ENCODE measurements at places on chromosomes 7 and 10.

DNA sequence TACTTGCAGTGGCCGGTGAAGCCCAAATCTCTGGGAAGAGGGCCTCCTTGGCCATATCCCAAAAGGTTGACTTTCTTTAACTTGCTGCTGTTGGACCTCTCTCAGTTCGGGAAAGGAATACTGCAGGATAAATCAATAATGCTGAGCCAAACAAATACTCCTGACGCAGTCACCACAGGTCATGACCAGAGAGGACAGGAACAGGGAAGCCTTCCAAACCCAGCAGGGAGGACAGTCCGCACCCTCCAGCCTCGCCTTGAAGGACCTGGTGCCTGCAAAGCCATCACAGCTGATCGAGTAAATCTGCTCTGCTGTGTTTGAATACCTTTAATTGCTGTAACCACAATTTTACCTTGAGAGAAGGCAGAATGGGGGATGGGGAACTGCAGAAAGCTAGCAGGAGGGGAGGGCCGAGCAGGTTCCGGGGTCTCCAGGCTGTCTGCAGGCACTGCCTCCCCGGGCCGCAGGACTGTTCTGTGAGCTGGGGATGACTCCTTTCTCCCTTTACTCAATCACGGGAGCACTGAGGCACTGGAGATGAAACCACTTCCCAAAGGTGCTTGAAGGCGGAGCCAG, 20.8 kb upstream of the INSIG1 start:
- no peak for DNase-seq

- DNase-seq: no peak
These were observed 8.5 kb upstream of the BAG3 start for GRCh38 chr10:119642556-119643111.

GRCh38 chr7:64874562-64875250, 28.4 kb upstream of the ZNF273 start:
- no peak for DNase-seq

DNA sequence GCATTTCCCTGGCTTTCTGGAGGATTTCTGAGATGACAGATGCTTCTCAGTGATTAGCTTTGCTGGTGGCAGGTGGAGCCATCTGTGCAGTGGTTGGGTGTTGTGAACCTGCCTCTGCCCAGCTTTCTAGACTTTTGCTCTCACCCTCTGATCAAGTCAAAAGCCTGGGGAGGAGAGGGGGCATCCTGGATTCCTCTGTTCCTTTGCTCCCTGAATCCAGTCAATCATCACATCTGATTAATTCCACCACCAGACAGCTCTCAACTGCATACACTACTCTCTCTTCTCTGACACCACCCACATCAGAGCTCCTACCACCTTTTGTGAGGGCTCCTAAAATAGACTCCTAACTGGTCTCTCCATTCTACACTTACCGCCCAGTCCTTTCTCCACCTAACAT, 283.5 kb downstream of the WDR11 start:
- DNase-seq: no peak

GRCh38 chr10:55351431-55351830, 550.4 kb upstream of the PCDH15 start:
- no peak for DNase-seq

GRCh38 chr10:78277314-78278057, 243.8 kb downstream of the RPS24 start:
- no peak for DNase-seq

DNA sequence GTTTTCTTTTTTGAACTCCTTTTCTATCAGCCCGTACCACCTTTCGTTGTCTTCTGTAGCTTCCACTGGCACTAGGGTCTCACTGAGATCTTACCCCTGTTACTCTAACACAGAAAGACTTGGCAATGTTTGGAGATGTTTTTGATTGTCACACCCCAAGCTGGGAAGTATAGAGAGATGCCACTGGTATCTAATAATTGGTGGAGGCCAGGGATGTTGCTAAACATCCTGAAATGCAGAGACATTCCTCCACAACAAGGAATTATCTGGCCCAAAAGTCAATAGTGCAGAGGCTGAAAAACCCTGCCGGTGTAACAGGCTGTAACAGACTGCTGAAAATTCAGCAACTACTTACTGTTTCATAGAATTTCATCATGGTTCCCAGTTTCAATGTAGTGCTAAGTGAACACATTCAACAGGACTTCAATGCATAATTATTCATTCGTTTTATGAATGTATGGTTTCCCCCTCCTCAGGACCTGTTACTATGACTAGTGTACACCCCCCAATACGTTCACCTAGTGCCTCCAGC, 115.9 kb downstream of the TRIM24 start:
- no peak for DNase-seq

GRCh38 chr10:78935697-78936407, 132.9 kb upstream of the ZMIZ1 start:
- no peak for DNase-seq

DNA sequence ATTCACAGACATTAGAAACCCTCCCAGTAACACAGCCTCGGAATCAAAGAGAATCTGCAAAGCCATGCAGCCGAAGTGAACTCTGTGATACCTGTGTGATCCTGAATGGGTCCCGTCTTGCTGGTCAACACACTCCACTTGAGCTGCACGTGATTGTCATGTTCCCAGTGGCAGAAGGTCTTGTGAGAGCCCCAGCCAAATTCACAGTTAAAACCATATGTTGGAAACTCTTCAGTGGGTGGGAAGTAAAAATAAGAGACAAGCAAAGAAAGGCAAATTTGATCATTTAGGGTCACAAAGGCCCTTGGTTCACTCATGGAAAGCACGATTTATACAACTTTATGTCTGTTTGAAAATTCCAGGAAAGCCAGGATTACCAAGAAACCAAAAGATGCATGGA, 142.3 kb downstream of the NRP1 start:
- no peak for DNase-seq

- DNase-seq: no peak
These were observed 668.5 kb upstream of the AUTS2 start for GRCh38 chr7:68929781-68930261.

GRCh38 chr10:71525721-71526120, 129.0 kb downstream of the CDH23 start:
- DNase-seq: no peak

DNA sequence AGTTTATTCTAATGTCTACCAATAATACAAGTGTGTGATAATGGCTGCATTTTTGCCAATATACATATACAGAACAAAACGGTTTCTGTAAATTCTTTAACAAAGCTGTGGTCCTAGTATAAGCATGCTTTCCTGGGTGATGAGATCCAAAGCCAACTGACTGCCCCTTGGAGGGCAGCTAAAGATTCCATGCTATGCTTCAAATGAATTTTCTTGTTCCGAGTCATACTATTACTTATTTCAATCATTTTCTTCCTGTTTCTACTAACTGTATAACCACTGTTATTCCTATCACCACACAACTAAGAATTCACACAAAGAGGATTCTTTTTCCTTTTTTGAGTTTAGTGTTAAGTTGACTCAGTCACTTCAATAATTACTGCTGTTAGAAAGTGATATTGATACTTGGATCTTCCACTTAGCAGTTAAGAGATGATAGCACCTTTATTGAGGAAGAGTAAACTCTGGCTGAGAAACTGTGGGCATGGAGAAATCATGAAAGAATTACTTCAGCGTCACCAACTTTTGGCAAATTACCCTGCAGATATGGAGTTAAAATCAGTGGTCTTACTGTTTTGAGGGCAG, 197.5 kb downstream of the ARL4A start:
- DNase-seq: no peak

GRCh38 chr7:44261240-44261639, 60.5 kb downstream of the YKT6 start:
- DNase-seq: no peak

DNA sequence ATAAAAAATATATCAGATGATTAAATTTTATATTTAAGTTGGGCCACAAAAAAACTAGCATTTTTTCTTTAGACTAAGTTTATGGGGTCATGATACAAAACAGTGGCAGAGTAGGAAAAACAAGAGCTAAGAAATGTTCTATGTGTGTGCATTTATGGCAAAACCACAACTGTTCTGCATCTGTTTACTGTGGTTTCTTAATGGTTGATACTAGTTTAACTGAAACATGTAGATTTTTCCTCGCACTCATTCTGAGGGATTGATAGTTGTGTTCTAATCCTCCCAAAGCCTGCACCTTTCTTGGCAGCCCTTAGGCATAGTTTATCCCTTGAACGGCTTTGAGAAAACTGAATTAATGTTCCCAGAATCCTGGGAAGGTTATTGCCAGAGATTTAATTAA, 66.6 kb upstream of the PHYHIPL start:
- DNase-seq: no peak

DNA sequence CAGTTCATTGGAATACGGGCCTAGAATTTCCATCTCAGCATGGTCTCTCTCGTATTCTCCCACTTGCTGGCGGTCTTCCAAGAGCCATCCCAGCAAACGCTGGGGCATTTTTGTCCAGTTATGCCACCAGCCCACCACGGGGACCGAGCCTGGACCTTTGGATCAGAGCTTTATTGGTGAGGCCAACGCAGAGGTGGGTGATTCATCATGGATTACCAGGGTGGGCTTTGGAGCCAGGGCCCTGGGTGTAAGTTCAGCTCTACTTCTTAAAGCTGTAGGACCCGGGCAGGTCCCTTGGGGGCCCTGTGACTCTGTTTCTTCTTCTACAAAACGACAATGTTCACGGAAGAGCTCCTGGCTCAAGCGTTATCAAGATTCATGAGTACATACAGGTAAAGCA, 22.7 kb upstream of the PITRM1 start:
- DNase-seq: no peak

DNA sequence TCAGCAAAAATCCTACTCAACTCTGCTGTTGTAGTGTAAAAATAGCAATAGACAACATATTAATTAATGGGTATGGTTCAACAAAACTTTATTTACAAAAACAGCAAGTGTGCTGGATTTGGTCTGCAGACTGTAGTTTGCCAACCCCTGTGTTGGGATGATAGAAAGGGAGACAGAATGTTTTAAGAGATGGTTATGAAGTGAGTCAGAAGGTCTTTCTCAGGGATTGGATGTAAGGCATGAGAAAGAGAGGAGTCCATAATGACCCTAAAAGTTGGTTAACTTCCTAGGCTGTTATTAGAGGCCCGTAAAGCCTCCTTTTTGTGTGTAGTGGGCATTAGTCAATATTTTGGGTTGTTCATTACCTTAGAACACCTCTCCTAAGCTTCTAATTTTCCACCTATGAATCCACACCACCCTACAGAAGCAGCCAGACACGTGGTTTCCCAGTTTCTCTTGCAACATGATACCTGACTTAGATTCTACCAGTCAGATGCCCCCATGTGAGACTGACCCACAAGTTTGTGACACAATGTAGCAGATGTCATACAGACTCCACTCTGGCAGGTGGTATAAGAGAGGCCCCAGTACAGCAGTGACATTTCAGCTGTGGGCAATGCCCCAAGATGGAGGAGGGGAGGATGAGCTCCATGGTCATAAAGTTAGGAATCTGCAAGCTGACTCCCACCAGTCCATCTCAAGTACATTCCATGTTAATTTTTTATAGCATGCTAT, 1015.6 kb downstream of the KCNMA1 start:
- no peak for DNase-seq

DNA sequence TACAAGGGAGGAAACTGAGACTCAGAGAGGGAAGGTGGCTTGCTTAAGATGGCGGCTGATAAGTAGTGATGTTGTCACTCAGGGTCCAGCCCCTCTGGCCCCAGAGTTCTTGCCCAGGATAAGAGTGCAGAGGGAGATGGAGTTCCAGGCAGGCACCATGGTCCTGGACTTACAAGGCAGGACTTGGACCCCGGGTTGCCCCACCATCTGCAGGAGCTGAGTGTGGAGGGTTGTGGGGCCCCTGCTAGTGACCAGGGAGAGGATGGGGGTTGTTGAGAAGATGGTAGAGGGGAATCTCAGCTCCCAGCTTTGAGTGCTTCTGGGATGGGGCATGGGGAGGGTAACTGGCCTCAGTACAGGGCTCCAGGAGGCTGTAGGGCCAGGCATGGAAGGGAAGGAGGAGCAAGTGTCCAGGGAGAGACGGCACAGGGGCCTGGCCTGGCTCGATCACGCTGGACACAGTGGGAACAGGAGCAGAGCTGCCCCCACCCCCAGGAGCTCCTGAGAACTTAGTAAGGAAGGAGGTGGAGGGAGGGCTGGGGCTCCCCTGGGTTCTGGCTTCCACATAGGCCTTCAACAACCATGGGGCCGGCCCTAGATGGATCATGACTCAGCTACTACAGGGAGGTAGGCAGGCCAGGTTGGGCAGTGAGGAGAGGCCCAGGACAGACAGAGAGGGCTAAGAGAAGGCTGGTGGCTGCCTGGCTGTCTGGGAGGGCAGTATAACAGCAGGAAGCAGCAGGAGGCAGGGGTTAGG, 28.2 kb downstream of the PPIF start:
- DNase-seq: no peak

GRCh38 chr7:65441010-65441409, 67.4 kb downstream of the ZNF92 start:
- DNase-seq: no peak

DNA sequence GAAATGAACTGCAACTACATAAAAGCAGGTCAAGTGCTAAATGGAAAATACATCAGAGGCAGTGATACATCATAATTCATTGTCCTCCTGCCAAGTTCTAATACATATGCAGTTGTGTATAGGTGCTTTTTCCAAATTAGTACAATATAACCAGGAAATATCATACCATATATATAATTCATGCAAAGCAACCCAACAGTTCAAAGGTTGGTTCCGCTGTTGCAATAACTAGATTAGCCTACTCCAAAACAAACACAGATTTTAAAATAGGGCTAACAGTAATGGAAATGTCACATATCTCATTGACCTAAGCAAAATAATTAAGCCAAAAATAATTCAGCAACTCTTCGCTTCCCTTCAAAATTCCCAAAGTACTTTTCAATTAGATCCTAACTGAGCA, 88.9 kb upstream of the NEBL start:
- DNase-seq: no peak

- no peak for DNase-seq
These were observed 354.5 kb downstream of the TFEC start for GRCh38 chr7:115676080-115676479.

DNA sequence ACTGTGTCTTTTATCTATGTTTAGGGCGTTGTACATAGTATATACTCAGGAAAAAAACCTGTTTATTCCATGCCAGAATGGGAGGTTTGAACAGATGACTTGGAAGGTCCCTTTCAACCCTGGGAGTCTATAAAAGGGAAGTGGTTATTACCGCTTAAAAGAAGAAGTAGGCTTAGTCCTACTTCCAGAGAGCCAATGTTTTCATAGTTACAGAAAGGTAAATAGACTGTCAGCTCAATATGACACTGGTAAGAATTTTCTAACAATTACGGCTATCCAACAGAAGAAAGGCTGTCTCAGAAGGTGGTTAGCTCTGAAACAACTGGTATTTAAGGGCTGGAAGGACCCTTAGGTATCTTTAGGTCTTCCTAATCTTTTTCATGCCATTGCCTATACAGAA, 1.1 kb upstream of the TFAM start:
- DNase-seq: no peak

GRCh38 chr7:25260862-25261494, 32.7 kb upstream of the NPVF start:
- DNase-seq: no peak

- DNase-seq: no peak
These were observed 107.7 kb downstream of the ICA1 start for GRCh38 chr7:8154272-8154671.
